ENCODE measurements at places on chromosomes 5 and 9.

DNA sequence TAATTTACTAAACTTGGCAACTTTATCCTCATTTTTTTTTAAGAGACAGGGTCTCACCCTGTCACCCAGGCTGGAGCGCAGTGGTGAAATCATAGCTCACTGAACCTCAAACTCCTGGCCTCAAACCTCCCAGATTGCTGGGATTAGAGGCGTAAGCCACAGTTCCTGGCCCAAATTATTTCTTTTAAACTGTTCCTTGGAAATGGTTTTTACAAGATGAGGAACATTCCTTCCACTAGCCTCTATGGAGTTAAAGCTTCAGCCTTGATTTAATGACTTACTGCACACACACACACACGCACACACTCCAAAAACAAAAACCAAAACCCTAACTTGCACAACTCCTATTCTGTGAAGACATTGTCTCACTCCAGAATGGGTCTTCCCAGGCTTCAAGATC is 77.2 kb upstream of the TARS1 start:
- DNase-seq: no peak

- no peak for DNase-seq
These were observed 174.4 kb downstream of the CARTPT start for GRCh38 chr5:71893451-71893850.

DNA sequence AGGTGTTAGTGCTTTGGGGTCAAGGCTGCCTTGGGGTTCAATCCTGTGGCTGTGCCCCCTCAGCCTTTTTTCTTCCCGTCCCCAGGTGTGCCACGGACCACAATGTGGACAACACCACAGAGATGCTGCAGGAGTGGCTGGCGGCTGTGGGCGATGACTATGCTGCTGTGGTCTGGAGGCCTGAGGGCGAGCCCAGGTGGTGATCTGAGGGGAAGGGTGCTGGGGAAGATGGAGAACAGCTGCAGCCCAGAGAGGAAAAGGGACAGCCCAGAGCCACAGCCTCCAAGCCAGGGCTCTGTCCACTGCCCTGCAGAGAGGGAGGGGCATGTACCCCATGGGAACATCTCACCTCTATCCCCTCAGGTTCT is 2.1 kb downstream of the CERCAM start:
- DNase-seq: no peak

GRCh38 chr9:88418025-88418424 is 29.8 kb downstream of the SPIN1 start:
- peak; percentile 79 for DNase-seq

- no peak for DNase-seq
These were observed 24.4 kb upstream of the VDAC1 start for GRCh38 chr5:134029156-134029555.

DNA sequence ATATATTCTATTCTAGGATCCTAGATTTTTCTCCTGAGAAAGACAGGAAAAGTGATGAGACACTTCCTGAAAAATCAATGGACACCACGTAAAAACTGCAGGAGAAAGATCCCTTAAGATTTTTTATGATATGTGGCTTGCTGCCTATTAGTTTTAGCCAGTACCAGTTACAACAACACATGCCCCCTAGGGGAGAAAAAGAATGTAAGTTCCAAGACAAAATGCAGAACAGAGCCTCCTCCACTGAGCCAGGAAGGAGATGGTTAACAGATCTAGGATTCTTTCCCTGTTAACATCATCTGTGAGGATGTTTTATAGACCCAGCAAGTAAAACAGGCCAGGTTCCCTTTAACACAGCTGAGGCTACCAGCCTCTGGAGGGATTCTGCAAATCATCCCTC is 574.7 kb downstream of the TLE4 start:
- no peak for DNase-seq

- no peak for DNase-seq
These were observed 277.2 kb upstream of the ZNF608 start for GRCh38 chr5:125023673-125024072.

GRCh38 chr5:23268136-23268535 is 239.3 kb upstream of the PRDM9 start:
- DNase-seq: no peak

DNA sequence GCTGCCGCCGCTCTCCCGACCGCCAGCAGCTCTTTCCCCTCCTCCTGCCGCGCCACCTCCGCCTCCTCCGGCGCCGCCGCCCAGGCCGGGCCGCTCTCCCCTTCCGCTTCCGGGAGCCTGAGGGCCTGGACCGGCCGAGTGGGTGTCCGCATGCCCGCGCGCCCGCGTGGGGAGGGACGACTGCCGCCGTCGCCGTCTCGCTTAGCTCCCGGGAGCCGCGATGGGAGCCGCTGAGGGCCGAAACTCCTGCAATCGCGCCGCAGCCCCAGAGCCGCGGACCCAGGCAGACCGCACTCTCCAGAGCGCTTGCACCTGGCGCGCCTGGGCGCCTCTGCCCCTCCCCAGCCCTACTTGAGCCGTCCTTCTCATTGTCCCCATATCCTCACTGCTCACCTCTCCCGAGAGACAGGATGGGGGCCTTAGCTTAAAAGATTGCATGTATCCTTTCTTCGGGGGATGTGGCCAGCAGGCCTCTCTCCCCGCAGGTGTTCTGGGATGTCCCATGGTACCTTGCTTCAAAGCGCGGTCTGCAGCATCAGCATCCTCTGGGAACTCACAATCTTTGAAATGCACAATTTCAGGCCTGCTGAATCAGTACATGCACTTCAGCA is at the start of gene ZDHHC21:
Gene ZDHHC21 (minus strand): TSS at position 182 of the 611 bp plus-strand sequence. CDS start 19,092 bp downstream, outside the sequence.
- peak; percentile 63 for DNase-seq

GRCh38 chr9:113215132-113215531 is 5.9 kb downstream of the FKBP15 start:
- DNase-seq: no peak

DNA sequence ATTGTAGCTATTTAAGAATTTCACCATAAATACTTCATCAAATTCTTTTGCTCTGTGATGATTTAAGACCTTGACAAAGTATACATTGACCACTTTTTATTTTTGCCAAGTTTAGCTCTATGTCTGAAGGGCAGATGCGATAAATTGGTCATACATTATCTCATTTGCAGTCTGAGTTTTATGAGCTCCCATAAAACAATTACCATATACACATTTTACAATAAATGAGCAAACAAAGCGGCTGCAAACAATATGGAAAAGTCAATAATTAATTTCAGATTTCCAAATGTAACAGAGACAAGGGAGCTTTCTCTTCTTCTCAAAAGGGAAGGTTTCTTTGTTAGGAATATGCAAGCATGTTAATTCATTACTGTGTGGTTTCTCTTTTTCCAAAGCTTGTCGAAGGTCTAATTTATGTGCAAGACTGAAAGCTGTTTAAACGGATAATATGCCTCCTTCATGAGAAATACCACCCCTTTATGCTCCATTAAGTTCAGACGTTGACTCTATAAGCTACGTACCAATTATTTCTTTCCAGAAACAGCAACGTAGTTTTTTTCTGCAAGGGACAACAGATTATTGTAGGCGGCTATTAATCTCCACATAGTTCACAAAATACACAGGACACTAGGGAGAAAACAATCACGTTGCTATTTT is 7.0 kb upstream of the IZUMO3 start:
- DNase-seq: no peak

DNA sequence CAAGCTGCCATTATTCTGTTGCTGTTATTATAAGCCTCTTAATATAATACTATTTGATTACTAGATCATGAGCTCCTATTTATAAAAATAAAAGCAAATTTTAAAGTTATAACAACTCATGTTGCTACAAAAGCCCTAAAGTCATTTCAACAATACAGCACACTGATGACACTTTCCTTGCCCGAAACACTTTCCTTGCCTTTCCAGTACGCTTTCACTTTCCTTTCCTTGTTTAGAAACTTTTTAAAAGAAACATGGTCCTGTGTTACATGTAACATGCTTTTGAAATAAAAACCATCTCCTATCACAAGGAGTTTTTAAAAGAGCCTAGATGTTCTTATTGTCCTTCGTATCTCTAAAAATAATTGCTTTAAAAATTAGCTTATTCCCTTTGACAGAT is 688.4 kb downstream of the PTPRD start:
- DNase-seq: no peak

DNA sequence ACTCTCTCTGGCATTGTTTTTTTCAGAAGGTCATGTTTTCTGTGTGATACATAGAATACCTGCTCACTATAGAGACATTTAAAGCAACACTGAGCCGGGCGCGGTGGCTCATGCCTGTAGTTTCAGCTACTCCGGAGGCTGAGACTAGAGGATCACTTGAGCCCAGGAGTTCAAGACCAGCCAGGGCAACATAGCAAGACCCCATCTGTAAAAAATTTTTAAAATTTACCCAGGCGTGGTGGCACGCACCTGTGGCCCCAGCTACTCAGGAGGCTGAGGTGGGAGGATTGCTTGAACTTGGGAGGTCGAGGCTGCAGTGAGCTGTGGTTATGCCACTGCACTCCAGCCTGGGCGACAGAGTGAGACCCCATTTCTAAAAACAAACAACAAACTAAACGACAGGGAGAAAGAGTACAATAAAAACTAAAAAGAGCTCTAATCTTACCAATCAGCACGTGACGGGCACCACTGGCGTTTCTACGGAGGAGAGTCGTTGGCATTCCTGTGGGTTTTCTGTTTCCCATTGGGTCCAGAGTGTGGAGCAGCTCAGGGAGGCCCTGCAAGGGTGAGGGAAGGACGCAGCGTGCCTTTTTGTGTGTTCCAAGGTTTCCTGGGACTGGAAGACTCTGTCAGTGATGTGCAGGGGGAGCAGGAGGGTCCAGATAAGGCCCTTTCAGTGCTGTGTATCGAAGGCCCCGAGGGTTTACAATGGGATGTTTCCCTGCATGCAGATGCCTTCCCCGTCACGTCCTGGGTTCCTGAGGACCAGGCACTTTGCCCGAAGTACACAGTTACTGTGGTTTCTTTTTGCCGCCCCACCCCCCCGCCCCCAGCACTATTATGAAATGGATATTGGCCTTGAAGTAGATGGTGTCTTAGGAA is 7.2 kb upstream of the RNU6ATAC start:
- DNase-seq: no peak

DNA sequence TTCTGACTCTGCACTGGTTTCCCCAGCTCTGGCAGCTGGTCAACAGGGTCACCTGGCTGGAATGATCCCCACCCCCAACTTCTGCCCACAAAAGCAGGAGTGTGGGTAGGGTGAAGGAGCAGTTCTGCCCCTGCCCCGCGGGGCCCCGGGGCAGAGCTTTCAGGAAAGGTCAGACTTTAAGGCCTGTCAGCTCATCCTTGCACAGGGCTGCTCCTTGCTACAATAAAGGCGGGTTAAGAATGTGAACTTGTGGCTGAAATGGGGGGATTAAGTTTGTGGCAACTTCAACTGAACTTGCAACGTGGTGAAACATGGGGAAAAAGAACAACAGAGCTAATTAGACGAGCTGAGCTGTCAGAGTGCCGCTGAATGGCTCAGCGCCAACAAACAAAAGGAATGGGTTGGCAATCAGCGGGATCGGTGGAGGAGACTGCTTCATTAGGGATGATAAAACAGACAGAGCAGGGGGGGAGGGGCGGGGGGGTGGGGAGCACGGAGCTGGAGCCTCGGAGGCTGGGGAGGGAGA is 50.8 kb downstream of the CRB2 start:
- no peak for DNase-seq

- DNase-seq: no peak
These were observed 46.2 kb upstream of the TNPO1 start for GRCh38 chr5:72770266-72770665.

GRCh38 chr5:86977190-86977589 is 290.5 kb upstream of the RASA1 start:
- no peak for DNase-seq

DNA sequence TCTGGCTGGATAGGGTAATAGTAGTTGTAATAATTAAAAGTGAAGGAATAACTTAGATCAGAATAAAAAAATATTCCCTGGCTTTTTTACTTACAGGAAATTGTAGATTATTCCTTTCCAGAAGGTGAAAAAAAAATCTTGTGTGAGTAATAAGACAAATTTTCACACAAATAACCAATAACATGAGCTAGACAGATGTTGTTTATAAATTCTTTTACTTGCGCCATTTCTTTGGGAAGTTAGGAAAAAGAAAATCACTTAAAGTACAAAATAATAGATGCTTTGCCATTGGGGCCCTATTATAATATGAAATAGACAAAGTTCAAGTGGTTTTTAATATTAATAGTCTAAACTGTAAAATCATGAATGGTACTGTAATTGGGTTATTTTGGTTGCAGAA is 204.1 kb downstream of the ARRDC3 start:
- DNase-seq: no peak

DNA sequence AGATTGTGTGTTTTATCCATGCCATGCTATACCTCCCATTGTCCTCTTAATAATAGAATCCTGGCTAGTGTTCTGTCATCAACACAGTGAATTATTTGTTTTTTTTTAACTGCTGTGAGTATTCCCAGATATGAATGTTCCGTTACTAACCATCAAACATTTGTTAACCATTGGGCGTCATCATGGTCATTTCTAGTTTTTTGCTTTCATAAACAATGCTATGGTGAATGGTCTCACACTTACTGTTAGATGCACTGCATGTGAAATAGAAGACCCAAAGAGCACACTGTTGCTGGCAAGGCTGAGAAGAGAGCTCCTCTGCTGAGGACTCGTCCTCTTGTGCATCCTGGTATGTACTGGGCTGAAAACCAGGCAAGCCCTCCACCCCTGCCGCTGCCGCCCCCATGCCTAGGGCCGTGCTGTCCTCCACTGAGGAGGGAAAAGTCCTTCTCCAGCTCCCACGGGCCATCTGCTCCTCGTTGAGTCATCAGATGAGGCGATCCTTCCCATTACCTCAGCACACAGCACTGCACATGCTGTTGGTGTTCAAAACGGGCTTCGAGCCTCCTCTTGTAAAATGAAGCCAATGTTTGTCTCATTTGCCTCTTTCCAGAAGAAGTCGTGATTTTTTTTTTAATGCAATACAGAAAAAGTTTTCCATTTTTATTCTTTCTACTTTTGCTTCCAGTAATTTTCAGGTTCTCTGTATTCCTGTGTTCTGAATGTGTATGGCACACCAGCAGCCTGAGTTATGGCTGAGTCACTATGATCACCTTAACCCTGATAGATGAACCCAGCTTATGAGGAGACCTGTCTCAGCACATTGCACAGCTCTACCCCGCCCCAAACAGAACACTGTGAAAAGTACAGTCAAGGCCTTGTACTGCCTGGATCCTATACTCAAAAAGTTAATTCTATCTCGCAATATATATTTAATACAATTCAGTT is 219.0 kb downstream of the AOPEP start:
- DNase-seq: no peak

GRCh38 chr9:136352682-136353081 is 10.9 kb downstream of the DNLZ start:
- DNase-seq: no peak

GRCh38 chr9:31808766-31809165 is 575.7 kb upstream of the ACO1 start:
- DNase-seq: no peak
